Stimulated activated CD8-positive, alpha-beta memory T cell treated with anti-CD3 and anti-CD28 coated beads, Interleukin-4, amount 100 ng/mL, for 1 hour (primary cell): ENCODE measurements at places on chromosomes 6 and 20.
A peak's percentile ranks its signal among the peaks of the same experiment; 100 is the strongest.

DNA sequence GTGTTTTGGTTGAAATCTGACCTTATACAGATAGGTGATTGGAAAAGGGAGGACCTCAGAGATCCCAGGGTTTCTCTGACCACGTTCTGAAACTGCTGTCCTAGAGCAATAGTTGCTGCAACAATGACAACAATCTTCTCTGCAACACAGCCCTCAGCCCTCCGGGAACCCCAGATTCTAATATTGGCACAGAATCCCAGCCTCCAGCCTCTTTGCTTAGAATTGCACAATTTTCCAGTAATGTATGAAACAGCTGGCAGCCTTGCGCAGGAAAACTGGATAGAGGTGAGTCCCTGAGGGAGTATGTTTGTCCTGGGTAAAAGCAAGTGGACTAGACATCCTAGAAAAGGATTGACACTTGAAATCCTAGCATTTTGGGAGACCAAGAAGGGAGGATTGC lies 30.4 kb upstream of the PNRC1 start:
- DNase-seq = no peak

DNA sequence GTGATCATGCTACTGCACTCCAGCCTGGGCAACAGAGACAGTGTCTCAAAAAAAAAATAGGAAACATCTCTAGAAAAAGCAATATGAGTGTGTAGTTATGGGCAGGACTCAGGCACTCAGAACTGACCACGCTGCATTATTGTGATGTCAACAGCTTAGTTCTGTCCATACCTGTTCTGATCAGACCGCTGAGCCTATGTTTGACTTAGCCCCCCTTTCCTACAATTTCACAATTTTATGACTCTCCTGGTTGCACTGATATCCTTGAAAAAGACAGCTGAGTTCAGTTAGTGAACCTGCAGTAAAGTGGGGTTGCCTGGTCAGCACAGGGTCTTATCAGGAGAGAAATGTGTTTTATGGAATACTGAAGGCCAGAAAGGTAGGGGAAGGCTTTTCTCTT lies 37.8 kb upstream of the PRDM1 start:
- no peak for DNase-seq

- no peak for DNase-seq
Observed at GRCh38 chr6:30842754-30843610, 41.3 kb upstream of the DDR1 start.

DNA sequence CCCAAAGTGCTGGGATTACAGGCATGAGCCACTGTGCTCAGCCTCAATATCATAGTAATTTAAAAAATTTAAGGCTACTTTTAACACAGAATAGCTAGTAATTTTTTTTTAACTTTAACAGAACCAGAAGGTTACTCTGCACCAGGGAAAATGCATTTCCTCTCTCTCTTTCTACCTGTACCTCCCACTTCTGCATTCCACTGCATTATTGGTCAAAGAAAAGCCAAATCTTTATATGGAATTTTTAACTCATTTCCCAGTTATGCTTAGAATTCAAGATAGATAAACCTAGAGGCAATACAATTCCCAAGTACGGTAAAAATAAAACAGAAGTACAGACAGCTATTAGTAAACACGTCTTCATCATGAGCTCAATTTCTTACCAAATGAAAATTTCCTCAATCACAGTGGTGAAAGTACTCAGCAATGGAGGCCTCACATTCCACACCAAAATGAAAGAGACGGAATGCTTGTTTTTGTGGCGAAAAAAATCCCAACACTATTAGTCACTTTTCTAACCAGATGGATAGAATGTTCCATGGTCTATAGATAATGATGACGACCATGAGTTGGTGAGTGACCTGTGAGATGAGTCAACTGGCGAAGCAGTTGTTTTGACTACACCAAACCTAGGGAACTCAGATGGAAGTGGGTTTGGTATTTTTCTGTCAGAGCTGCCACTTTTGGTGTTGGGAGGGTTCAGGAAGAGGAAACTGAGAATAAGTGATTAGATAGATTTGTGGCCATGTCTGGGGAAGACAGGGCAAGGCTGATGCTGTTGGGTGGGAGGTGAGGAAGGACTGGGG lies 104.7 kb upstream of the SGK1 start:
- DNase-seq = no peak

DNA sequence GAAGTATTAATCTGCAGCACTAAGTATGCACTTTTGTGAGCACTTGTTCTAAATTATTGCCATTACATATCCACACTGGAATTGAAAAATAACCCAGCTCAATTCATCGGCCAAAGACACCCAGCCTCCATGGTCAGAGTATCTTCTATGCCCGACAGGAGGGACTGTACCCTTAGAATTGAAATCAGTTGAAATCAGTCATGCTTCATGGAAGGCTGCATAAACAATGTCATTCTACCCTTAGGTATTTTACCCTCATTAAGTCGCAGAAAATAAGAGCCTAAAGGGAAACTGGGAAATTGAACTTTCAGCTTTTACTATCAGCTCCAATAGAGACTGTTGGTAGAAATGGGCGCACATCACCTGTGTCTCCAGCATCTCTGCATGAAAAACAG lies 2.9 kb upstream of the RAMACL start:
- DNase-seq = no peak

GRCh38 chr6:54609981-54610380 lies 236.6 kb upstream of the FAM83B start:
- no peak for DNase-seq

- no peak for DNase-seq
Observed at GRCh38 chr20:10673176-10673841, 490 bp downstream of the JAG1 start.

DNA sequence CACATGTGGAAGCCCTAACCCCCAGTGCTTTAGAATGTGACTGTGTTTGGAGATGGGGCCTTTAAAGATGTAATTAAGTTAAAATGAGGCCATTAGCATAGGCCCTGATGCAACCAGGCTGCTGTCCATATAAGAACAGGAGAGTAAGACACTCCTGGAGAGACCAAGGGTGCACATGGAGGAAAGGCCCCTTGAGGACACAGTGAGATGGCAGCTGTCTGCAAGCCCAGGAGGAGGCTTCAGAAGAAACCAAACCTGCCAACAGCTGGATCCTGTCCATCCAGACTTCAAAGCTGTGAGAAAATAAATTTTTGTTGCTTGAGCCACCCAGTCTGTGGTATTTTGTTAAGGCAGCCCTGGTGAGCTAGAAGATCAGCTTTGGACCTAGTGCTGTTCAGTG lies 16.8 kb upstream of the SNRPB2 start:
- DNase-seq = no peak

DNA sequence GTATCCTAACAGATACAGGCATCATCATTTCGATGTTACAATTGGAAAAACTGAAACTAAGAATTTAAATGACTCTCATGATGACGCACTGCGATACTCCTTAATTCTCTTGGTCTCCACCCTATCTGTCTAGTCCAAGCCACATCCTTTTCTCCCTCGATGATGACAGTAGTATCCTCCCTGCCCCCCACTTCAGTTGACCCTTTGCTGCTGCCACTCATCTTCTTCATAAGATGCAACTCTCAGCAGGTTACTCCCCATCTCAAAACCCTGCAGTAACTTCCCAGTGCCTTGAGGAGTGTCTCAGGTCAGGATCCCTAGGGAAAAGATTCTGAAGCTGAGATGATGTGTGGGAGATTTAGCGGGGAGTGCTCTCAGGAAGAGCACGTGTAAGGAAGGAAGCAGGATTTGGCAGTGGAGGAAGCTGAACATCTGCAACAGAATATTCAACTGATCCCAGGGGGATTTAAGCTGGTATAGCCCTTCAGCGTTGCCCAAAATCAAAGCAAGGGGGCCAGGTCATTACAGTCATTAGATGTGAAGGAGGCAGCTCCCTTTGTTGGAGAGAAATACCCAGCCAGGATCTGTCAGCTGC lies 16.1 kb downstream of the JPH2 start:
- DNase-seq = no peak

GRCh38 chr20:58309591-58310290 lies at the start of gene RAB22A:
Gene RAB22A, plus strand, starts transcription at chr20:58309715. Its CDS starts 262 bp downstream, at chr20:58309977.
- DNase-seq = peak; percentile 71

DNA sequence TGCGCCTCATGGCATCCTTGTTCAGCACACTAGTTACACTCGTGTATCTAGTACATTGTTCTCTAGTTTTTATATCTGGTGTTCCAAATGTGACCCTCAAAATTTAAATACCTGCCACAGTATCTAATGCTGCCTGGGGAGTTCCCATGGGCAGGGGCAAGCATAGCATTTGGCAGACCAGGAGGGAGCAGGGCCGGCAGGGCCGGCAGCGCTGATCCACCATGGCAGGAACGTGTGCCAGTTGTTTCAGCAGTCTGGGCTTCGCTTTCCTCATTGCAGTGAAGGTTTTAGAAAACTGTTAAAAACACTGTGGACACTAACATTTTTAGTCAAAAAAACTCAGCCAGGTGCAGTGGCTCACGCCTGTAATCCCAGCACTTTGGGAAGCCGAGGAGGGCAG lies 19.2 kb downstream of the NANP start:
- DNase-seq = no peak

GRCh38 chr6:157849288-157850017 lies 26.4 kb downstream of the SNX9 start:
- no peak for DNase-seq

GRCh38 chr6:53699462-53699861 lies 33.9 kb upstream of the KLHL31 start:
- DNase-seq = no peak

DNA sequence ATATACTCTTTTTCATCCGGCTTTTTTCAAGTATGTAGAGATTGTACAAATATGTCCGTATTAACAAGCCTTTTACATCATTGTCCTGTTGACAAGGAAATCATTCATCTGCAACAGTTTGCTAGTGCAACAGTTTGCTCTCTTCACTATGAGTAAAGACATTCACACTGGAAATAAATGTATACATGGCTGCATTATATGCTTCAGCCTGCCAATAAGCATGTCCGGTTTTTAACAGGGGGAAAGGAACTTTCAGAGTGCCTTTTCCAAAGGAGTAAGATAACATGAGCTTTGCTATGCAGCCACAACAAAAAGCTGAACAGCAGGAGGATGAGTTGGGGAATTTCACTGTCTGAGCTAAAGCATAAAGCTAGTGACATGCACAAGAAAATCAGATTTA lies 99.4 kb upstream of the ADTRP start:
- no peak for DNase-seq

DNA sequence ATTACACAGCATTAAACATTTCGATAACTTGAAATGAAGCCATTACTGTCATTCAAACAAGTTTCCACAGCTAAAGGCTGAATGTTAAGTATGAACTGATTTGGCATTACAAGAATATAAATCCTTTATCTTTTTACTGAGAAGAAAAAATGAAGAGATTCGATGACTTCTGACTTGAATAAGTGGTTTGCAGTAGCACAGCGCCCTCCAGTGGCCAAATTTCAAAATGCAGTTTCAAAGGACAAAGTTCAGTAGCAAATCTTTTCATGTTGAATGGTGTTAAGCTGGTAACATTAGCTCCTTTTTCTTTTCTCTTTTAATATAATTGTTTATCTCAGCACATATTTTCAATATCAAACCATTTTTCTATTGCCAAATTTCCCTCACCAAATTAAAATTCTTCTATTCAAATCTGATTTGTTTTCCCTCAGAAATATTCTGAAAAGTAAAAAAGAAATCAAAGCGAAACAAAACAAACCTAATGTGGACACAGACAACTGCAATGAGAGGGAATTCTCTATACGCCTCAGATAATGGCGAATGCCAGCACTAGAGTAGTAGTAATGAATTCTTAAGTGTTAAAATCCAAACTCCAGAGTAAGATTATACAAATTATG lies 145.7 kb downstream of the BTBD9 start:
- peak; percentile 56 for DNase-seq

DNA sequence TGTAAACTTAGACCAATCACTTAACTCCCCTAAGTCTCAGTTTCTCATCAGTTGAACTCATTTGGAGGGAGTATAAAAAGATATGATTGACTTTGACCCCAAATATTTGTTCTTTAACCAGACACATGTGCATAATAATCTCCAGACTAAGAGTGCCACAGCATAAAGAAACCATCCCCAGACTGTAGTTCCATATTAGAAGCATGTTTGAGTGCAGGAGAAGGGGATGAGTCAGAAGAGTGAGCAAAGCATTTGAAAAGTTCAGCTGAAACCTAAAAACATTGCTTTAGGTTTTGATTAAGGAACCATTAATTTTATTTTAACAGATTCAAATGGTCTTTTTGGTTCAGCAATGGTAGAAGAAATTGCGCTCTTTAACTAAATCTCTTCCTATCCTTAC lies 654.8 kb downstream of the UTRN start:
- no peak for DNase-seq

GRCh38 chr6:24822696-24823095 lies 24.0 kb upstream of the ARMH2 start:
- no peak for DNase-seq

DNA sequence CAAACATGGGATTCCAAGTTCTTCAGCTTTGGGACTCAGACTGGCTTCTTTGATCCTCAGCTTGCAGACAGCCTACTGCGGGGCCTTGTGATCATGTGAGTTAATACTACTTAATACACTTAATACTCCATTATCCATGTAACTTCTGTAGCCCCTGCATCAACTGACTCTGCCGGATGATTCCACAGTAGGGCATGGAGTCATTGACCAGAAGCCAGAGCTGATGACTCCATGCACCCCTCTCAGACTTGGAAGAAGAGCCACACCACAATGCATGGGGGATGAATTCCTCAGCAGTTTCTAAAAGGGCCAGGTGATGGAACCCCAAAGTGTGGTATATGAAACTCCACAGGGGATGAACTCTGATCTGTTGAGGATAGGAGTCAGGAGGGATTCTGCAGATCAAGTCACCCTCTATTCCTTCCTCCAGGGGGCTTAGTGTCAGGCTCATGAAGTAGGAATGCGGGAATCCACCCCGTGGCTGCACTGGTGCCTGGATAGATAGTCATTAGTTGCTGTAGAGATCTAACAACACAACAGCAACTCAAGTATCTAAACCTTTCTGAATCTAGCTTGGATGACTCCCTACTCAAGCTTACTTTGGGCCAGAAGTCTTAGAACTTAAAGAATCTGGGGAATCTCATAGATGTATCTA lies 70.2 kb downstream of the GPR6 start:
- no peak for DNase-seq

DNA sequence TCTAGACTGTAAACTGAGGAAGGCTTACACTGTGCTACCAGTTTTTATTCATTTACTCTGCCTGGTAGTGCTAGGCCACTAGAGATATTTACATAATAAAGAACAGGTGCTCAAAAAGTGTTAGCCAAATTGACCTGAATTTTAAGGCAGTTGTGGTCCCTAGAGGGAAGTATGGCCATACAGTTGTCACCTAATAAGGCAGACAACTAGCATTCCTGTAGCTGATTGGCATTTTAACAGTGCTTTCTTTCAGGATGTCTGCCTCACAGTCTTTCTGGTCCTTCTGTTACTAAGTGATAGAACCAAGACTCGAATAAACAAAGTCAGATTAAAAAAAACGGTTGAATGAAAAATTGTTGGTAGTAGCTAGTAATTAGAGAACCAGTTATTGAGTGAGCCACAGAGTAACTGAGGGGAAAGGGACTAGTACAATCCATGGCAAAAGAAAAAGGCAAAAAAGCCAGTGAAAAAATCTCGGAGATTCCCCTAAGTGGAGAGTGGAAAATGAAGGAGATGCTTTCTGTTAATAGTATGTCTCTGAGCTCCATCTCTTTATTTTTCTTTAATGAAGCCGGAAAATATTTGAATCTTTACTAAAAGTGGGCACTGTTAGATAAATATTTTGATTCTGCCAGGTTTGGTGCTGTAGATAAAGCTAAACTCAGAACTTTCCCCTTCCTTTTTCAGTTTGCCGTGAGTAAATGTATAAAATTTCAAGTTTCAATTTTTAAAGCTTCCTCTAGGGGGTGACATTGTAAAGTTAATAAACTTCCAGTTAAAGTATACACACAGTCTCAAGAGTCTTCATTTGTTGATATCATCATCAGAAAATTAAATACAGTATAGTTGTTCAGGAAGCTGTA lies 9.1 kb downstream of the VTA1 start:
- DNase-seq = no peak
